ENCODE measurements at places on chromosomes 2 and 18. TPM values are rescaled to one million over a fixed set of nuclear protein-coding genes. Genes with fewer than 3 reads are reported as not detected.

The CPLX4 gene
- total RNA-seq = not detected

The OR6B2 gene
- not detected for total RNA-seq

The SDC1 gene
- not detected for total RNA-seq

The RAPGEF4 gene
- total RNA-seq = 0.50 TPM

The RSAD2 gene
- total RNA-seq = 10.2 TPM

The GALNT5 gene
- 0.04 TPM for total RNA-seq

The CNGA3 gene
- total RNA-seq = not detected

The ARPC2 gene
- 563 TPM for total RNA-seq

The CXCR1 gene
- not detected for total RNA-seq

The HYCC2 gene
- 15.8 TPM for total RNA-seq

The UXS1 gene
- total RNA-seq = 37.7 TPM

The MDH1B gene
- total RNA-seq = 1.3 TPM

The GYPC gene
- 143 TPM for total RNA-seq

DNA sequence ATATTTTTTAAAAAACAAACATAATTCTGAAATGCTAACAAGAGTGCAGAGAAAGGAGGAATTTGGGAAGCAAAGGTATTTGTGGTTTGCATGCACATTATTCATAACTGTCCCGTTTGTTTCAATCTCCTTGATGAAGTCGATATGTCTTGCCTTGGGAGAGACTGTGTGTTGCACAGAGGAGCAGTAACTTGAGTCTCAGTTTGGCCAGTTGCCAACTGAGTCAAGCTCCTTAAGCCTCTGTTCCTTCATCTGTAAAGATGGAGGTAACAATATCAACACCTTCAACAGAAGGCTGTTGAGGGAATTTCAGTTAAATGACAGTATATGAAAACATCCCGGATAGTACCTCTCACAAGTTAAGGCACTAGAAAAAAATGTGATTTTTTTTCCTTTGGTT, 226.2 kb downstream of the ASXL3 start:
- no peak for DNase-seq

- DNase-seq = no peak
Observed at GRCh38 chr18:43141208-43141607, 25.7 kb upstream of the RIT2 start.

DNA sequence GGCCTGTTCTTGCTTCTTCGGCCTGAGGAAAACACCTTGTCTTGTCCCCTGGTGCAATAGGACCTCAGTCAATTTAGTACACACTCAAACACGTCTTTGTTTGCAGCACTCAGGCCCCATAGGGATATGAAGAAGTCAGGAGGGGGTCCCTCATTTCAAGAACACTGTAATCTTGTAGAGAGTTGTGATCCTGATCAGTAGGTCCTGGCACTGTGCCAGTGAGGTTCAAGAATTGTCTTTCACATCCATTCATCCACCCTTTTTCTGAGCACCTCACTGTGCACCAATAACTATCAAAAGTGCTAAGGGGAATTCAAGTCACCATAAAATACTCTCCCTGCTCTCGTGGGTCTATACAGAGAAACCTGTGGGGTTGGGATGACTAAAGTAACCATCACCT, 131.4 kb upstream of the LHCGR start:
- DNase-seq = no peak

- DNase-seq = peak; percentile 46
Observed at GRCh38 chr2:233165895-233166661, 85.4 kb upstream of the ATG16L1 start.

GRCh38 chr2:207926133-207926988, 99.0 kb downstream of the PLEKHM3 start:
- no peak for DNase-seq

DNA sequence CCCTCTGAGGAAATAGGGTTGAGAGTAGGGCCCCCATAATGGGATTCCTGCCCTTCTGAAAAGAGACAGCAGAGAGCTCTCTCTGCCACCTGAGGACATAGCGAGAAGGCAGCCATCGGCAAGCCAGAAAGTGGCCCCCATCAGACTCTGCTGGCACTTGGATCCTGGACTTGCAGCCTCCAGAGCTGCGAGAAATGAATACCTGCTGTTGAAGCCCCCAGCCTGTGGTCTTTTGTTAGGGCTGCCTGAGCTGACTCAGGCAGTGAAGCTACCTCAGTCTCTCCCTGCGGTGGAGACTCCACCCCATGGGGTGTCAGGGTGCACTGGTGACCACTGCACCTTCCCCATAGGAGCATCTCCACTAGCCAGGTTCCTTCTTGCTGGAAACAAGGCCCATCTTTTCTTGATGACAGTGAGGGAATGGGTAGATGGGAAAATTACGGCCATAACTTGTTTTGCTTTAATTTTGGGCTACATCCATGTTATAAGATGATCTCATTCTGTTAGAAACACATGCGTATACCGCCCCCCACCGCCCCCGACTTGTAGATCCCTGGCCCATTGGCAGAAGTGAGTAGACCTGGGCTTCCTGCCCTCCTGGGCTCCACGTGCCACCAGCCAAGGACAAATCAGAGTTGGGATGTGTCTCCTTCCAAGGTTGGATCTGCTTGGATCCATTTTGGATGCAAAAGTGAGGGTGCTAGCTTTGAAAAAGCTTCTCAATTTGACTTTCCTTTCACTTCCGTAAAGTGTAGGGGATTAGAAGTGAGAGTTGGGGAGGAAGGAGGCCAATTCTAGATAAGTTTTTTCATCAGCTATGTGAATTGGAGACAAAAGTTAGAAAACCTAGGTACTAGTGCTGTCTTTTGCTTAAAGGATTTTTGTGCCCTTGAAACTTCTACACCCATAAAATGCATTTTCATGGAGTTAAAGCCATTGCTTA, 42.9 kb downstream of the NCK2 start:
- DNase-seq = peak; percentile 56

- no peak for DNase-seq
Observed at GRCh38 chr2:226905718-226906117, 69.9 kb downstream of the RHBDD1 start.

- no peak for DNase-seq
Observed at GRCh38 chr2:64244037-64244416, 99.8 kb upstream of the PELI1 start.

DNA sequence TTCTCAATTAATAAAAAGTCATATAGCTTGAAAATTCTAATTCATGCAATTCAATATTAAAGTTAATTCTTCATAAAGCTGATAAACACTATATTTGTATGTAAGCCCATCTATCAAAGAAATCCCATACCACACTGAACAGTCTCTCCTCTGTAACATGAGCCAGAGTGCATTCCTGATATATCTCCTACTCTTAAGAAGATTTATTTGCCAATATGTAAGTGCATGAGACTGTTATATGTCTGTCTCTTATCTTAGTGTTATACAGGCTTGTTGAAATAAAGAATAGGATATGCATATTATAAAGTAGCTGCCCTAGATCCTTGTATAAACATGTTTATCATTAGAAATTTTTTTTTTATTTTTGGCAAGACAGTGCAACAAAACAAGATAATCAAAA, 40.4 kb upstream of the TTC32 start:
- DNase-seq = no peak

- DNase-seq = peak; percentile 30
Observed at GRCh38 chr2:10222-10875, 36.0 kb downstream of the FAM110C start.

- peak; percentile 23 for DNase-seq
Observed at GRCh38 chr2:67733517-67733916, 329.3 kb downstream of the C1D start.

- no peak for DNase-seq
Observed at GRCh38 chr2:171706152-171706803, 19.0 kb downstream of the DYNC1I2 start.

- DNase-seq = no peak
Observed at GRCh38 chr2:200121931-200122330, 166.5 kb downstream of the MAIP1 start.

GRCh38 chr2:83103613-83104012, 1355.5 kb downstream of the SUCLG1 start:
- DNase-seq = no peak

DNA sequence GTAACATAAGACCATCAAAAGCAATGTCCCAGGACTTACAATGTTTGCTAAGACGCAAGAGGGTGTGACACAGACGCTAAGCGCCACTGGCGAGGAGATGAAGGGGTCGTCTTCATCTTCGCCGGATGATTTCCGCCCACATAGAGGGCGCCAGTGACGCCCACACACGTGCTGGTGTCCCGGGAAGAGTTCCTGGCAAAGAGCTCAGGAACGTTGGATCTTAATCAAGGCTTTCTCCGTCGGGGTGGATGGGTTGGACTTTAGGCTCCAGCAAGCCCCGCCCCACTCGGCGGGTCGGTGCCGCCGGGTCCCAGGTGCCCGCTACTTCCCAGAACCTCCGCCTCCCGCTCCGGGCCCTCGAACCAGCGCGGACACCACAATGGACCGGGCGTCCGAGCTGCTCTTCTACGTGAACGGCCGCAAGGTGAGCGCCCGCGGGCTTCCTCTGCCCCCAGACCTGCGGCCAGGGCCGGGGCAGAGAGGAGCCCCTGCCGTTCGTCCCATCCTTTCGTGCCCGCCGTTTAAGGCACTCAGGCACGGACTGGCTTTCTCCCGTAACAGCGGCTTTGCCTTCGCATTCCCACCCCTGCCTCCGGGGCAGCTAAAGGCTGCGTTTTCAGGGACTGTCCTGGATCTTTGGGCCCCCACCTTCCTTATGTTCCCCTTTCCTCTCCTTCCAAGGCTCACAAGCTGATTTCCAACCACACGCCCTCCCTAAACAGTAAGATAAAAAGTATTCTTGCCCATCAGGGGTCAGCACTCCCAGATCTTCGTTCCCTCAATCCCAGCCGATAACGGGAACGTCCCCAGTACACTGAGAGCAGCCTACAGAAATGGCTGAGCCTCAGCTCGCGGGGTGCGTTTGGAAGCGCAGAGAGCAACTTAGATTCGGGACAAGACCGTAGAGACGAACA, at the start of gene AOX1:
Gene AOX1, plus strand, starts transcription at position 285 of the 914 bp plus-strand sequence. Its CDS starts 95 bp downstream, at position 380.
- peak; percentile 34 for DNase-seq

DNA sequence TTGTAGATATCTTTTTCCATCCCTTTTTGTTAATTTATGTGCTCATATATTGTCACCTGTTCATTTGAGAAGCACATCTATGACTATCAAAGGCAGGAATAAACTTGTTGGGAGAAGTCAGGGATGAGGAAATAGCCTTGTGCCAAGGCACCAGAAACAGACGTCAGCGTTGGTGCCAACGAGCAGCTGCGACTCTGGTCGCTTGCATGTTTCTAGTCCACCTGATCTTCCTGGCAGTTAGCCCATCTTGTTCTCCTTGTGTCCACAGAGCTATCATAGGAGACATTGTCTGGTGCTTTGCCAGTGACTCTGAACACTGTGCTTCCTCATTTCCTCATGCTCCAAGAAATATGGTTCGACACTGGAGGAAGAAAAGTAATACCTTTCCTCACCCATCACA, 374.4 kb downstream of the PTPRM start:
- DNase-seq = no peak

DNA sequence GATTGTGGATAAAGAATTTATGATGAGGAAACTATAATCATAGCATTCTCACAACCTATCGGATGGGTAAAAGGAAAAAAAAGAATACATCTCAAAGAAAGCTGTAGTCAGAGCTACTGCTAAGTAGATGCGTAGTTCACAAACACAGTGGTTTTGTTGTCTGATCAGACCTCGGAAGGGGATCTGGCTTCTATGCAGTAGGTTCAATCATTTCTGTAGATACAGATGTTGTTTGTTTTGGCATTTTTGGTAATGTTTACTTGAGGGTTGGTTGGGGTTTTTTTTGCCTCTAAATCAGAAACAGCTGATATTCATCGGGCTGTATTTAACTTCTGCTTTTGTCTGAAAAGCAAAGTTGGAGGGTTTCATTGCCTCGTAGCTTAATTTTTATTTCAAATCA, 42.1 kb downstream of the NPAS2 start:
- no peak for DNase-seq

- no peak for DNase-seq
Observed at GRCh38 chr2:103459283-103459682, 697.5 kb downstream of the TMEM182 start.

GRCh38 chr18:68299906-68300305, 415.0 kb downstream of the TMX3 start:
- no peak for DNase-seq

DNA sequence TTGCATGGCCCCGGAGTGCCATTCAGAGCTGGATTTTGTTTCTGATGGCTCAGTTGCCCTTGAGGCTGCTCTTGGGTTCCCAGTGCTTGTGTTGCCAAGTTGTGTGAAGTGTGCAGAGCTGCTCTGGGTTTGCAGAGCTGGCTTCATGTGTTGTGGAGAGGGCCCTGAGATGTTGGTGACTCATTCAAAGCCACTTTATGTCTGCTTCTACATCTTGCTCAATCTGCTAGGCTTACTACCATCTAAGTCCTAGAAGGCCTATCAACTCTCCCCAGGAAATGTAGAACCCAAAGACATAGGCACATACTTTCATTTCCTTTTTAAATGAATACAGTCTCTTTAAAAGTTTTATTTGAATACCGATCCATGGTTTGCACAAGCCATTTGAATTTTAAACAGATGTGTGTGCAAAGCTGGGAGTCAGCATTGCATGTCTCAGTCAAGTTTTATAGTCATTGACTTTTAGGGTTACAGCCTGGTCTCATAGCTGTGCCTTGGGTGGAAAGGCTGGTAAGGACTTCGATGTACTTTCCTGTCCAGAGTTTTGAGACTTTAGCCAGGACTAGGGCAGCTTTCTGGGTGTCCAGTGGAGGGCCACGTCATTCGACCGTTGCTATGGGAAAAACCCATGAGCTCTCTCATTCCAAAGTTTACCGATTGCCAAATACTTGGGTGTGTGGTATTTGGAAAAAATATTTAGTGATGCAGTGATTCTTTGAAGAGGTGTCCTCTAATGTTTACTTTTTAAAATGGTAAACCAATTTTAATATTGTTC, 105.0 kb downstream of the LTBP1 start:
- DNase-seq = no peak

GRCh38 chr2:1731963-1732768, 12.1 kb downstream of the PXDN start:
- DNase-seq = no peak

DNA sequence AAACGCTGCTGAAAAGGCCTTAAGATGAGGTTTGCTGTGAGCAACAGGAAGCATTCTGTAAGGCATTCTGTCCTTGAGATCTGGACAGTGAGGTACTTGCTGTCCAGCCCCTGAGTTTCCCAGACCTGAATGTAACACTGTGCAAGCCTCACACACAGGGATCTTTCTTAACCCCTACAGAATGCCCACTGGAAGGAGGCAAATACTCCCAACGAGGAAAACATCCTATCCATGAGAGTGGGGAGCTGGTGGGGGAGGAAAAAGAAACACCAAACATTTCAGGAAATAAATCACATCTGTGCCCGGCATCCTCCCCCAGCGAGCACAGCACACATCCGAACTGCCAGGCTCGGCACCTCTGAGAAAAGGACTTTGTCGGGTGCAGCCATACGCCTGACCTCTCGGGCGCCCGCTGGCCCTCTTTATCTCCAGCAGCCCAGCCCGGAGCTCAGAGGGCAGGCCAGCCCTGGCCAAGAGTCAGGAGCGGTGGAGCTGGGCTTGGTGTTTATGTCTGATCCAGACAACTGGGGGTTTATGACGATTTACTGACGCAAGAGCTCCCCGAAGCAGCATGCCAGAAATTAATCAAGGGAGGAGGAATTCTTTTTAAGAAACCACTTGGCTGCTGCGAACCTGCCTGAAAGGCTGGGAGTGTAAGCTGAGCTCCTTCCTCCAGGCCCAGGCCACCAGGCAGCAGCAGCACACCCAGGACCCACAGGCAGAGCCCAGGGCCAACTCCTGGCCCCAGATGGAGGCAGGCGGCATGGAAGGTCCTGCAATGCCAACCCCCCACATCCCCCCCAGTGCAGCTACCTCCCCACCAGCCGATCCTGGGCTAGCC, 72.2 kb downstream of the HDAC4 start:
- no peak for DNase-seq

- no peak for DNase-seq
Observed at GRCh38 chr2:6951046-6951445, 33.8 kb downstream of the RNF144A start.

- peak; percentile 55 for DNase-seq
Observed at GRCh38 chr2:118223992-118224894, 136.0 kb downstream of the INSIG2 start.
